Eye (tissue), 1 donor: ENCODE measurements at places on chromosomes 1 and 21.

GRCh38 chr1:119367432-119368124 is 1.0 kb upstream of the HAO2 start:
- DNase-seq = peak; percentile 75

DNA sequence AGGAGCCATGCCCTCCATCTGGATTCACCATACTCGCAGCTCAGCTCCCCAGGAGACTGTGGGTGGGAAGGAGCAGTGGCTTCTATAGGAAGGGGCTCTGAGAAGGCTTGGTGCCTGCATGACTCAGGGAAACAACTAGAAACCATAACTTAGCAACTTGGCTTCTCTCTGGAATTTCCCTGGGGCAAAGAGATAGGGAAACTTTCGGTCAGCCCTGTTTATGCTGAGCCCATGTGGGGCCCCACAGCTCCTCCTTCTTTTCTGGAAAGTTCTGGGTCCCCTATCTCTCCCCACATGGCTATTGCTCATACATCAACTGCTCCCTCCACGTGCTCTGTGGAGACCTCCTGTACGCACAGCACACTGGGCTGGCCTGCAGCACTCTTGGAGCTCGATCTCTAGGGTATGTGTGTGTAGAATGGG is 39.3 kb downstream of the PLEKHA6 start:
- DNase-seq = no peak

GRCh38 chr1:208538587-208538986 is 294.4 kb upstream of the PLXNA2 start:
- DNase-seq = no peak

- DNase-seq = no peak
Measured at GRCh38 chr1:160216301-160216700, 11.1 kb downstream of the PEA15 start.

DNA sequence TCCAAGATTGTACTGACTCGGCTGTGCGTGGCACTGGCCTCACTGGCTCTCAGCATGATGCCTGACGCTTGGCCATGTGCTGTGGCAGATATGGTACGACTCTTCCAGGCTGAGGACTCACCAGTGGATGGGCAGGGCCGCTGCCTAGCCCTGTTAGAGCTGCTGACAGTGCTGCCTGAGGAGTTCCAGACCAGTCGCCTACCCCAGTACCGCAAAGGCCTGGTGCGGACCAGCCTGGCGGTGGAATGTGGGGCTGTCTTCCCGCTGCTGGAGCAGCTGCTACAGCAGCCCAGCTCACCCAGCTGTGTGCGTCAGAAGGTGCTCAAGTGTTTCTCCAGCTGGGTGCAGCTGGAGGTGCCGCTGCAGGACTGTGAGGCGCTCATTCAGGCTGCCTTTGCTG is 2.9 kb downstream of the IPO13 start:
- DNase-seq = no peak

GRCh38 chr1:223486366-223486765 is 93.2 kb downstream of the CCDC185 start:
- peak; percentile 43 for DNase-seq

GRCh38 chr1:15058261-15058660 is 95.3 kb upstream of the TMEM51 start:
- no peak for DNase-seq

DNA sequence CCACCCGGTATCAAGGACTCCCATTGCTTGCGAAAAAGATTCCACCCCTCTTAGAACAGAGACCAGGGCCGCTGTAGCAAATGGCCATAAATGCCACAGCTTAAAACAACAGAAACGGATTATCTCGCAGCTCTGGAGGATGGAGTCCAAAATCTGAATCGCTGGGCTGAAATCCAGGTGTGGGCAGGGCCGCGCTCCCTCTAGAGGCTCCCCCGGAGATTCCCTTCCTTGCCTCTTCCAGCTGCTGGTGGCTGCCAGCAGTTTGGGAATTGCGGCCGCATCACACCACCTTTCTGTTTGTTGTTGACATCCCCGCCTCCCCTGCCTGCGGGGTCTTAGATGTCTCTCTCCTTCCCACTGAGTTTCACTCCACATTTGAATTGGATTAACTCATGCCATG is 15.6 kb downstream of the PDE9A start:
- peak; percentile 66 for DNase-seq

DNA sequence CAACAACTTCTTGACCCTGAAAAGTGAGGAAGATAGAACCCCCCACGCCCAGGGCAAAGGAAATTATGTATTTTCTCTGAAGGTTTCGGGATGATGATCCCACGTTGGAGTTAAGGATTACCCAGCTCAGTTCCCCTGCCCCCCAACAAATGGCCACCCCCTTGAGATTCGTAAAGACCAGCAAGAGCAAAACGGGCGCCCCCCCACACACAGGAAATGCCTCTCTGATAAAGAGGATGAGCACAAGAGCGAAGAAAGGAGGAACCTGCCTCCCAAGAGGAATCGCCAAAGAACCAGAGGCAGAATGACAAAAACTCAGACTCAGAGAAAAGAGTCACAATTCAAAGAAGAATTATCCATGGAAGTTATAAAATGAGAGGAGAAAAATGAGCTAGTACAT is 576.9 kb downstream of the MATN1 start:
- DNase-seq = no peak

- no peak for DNase-seq
Measured at GRCh38 chr1:171344473-171344820, 30.5 kb downstream of the FMO4 start.

DNA sequence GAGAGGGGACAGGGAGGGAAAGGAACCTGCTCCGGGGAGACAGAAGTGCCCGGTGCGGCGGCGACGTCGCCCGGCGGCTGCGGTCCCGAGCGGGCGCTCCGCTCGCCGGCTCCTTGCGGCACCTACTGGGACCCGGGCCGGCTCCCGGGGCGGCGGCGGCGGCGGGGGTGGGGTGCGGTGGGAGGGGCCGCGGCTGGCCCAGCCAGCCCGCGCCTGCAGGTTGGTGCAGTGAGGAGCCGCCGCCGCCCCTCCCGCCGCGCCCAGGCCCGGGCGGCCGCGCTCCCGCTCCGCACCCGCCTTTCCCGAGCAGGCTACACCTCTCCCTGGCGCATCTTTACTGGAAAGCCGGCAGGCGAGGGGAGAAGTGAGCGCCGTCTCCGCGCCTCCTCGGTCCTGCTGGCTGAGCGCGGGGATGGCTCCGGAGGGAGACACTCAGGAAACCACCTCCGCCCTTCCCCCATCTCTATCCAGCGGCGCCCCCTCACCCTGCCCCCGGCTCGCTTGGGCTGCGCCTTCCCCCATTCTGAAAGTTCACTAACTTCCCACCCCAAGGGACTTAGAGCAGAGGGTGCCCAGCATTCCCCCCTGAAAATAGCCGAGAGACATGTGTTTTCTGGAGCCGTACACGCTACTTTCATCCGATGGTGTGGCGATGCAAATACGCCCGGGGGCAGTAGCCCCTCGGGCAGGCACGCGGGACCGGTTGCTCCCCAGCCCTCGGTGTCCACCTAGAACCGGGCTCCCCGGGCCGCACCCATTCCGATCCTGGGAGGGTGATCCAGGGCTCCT is at the start of gene PLD5:
Gene PLD5, minus strand, starts transcription at position 127 of the 789 bp plus-strand sequence.
- DNase-seq = peak; percentile 69

DNA sequence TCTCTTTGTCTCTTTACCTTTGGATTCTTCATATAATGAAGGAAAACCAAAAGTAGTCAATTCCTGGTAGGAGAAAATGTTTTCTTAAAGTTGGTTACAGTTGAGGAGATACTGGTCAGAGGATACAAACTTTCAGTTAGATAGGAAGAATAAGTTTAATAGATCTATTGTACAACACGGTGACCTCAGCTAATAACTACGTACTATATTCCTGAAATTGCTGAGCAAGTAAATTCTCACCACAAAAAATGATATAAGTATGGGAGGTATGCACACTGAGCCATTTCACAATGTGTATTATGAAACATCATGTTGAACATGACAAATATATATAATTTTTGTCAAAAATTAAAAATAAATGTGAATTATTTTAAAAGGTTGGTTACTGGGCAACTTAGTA is 20.4 kb downstream of the SSX2IP start:
- DNase-seq = no peak

GRCh38 chr1:235075777-235076308 is 52.8 kb downstream of the TOMM20 start:
- DNase-seq = no peak

DNA sequence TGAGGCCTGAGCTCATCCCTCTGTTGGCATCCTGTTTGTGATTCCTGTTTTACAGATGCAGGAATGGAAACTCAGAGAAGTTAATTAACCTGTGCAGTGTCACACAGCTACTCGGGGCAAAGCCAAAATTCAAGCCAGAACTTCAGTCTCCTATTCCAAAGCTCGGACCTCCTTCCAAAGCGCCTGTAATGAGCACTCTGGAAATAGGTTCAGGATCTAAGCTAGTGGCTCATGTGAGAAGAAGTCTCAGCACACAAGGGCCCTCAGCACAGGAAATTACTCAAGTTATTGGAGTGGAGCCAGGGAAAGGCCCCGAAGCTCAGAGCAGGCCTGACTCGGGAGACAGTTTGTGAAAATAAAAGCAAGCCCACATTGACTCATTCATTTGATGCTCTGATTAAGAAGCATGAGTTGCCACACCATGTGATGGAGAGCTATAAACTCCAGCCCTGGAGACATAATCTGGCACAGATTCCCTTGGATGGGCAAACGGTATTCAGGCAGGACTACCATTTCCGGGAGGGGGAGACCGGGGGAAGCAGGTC is 50.6 kb upstream of the LYST start:
- peak; percentile 70 for DNase-seq

DNA sequence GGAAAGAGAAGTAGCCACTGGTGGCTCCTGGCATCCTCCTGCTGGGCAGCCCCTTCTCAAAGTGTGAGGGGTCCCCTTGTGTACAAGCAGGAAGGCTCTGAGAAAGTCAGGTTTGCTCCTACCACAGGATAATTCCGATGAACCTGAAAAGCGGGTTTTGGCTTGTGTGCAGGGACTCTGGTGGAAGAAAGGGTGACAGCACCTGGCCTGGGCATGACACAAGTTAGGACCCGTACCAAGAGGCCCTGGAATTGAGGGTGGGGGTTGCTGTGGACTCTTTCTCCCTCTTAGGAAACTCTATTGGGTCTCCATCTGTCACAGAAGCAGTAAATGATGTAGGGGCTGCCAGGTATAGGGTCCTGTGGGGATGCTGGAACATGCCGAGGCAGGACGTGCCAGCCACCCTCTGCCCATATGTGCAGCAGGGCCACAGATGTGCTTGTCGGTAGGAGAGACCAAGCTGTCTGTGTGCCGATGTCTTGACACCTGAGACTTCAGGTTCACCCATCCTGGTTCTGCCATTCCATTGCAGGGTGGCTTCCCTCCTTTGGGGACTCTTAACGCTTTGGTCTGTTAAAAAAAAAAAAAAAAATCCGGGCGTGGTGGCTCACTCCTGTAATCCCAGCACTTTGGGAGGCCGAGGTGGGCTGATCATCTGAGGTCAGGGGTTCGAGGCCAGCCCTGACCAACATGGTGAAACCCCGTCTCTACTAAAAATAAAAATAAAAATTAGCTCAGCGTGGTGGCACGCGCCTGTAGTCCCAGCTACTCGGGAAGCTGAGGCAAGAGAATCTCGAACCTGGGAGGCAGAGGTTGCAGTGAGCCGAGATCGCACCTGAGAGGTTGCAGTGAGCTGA is 9.8 kb downstream of the C1orf35 start:
- no peak for DNase-seq

GRCh38 chr1:154265586-154265985 is 6.8 kb upstream of the HAX1 start:
- no peak for DNase-seq

GRCh38 chr1:78408810-78409209 is 82.0 kb upstream of the PTGFR start:
- DNase-seq = no peak

DNA sequence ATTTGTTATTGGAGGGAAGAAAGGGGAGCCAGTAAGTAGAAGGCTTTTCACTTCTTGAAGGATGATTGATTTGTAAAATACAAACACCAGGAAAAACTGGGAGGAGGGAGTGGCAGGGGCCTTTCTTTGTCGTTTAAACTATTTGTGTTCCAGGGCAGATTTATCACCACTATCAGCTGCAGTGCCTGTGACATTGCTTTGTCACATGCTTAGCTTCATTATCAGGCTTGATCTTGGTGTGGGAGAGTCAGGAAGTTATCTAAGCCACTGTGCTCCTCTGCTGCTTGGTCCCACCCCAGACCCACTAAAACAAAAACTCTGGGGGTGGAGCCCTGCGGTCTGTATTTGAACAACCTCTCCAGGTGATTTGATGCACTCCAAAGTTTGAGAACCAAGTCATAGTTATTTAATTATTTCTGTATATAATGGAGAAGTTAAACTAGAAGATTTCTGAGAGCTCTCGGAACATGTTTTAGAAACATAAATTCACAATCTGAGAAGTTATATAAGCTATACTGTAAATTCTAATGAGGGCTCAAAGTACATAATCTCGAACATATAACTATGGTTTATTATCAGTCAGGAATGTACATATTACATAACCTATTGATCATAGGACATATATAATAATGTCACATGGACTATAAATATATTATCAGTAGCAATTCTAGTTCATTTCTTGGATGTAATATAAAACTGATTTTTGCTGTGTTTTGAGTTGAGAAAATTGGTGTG is 87.9 kb downstream of the CDC14A start:
- no peak for DNase-seq
